LNCaP clone FGC (cell line): ENCODE measurements at places on chromosomes 1 and 21.
A peak's percentile ranks its signal among the peaks of the same experiment; 100 is the strongest.

DNA sequence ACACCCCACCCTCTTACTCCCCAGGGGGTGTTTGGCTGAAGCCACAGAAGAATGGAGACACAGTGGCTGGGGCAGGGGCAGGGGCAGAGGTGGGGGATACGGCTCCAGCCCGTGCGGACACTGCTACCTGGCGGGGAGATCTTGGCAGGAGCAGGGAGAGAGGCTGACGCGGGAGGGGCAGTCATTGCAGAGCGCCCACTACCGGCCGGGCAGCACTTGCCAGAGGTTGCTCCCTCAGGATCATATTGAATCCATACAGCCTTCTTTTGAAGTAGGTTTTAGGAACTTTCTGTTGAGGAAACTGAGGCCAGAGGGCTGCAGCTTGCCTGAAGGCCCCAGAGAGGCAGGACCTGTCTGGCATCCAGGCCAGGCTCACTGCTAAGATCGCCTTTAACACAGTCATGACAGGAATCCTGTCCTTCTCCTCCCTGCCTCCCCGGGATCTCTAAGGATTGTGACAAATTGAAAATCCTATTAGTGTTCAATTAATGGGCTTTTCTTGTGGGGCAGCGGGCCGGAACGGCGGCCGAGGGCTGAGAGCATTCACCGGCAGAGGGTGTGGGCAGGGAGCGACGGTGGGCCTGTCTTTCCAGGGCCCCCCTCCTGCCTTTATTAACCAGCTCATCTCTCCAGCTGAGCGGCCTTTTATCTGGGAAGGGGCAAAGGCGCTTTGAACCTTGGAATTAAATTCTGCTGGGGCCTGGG lies 65.5 kb upstream of the WNT4 start:
- DNase-seq, result no peak

DNA sequence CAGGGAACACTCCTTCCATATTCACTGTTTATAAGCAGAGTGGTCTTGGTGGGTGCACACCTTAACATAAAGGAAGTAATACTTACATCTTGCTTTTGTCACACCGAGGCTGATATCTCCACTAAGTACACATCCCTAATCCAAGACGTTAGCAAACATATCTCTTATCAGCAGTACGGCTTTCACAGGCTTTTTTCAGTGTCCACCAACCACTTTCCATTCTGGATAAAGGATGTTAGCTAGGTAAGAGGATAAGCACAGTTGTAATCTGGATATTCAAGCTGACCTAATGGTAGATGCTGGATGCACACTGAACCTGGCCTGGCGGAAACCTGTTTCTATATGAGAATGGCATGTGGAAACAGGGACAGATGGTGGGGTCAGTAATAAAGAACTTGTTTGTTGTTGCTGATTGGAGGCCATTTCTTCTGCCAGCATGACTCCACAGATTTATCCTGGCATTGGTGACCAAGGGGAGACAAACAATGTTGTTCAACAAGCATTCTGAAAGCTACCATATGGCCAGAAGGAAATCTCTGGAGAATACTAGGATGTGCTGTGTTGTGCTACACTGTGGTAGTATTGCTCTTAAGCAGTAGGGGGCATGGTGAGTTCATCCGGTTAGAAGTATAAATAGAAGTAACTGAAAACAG lies 416.4 kb downstream of the PTBP2 start:
- peak; percentile 53 for DNase-seq

DNA sequence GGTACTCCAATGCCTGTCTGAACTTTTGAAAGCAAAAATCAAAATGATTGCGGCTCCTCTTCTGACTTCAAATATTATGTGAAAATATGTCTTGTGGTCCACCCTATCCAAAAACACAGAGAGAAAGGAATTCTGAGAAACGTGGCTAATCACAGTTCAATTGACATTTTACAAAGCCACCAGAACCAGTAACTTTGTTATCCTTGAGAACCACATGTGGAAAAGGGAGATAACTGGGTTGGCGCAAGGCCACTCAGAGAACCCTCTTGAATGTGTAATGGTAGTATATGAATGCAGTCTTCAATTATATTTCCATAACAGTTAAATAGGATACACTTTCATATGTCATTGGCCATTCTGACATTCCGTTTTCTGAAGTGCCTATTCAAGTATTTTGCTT lies 1030.0 kb upstream of the TMPRSS15 start:
- DNase-seq, result no peak

DNA sequence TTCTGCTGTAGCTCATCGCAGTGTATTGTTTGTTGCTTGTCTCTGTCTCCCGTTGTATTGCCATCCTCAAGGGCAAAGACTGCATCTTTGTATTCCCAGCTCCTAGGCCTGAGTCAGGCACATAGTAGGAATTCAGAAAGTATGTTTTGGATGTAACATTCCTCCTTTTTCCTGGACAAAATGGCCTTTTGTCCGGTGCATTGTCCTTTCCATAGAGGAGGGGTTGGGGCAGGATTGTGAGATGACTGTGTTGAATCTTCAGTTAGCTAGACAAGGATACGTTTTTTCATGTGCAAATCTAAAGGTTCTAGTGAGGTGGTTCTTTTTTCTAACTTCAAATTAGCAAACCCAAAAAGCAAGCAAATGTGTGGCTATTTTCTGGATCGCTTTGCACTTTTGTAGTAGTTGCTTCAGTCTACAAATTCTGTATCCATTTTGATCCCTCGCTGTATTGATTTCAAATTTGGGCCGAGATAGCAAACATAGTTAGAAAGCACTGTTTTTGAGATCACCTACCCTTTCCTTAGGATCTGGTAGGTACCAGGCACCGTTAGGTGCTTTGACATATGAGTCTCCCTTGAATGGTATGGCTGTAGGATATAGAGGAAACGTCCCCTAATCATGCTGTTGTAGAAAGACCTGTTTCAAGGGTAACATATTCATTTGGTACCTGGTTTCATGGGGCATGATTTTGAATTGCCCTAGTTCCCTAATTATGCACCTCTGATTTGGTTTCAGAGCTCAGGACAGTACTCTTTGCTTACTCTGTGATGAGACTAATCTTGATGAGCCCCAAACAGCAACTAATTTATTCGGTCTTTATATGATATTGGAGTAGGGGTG lies 1.2 kb downstream of the PPP1R8 start:
- no peak for DNase-seq

- DNase-seq, result no peak
Observed at GRCh38 chr1:152546704-152547103, 19.9 kb downstream of the LCE3E start.

- no peak for DNase-seq
Observed at GRCh38 chr1:212137854-212138253, 102.3 kb downstream of the DTL start.

GRCh38 chr1:33099290-33100118 lies 18.6 kb downstream of the AZIN2 start:
- DNase-seq, result no peak

DNA sequence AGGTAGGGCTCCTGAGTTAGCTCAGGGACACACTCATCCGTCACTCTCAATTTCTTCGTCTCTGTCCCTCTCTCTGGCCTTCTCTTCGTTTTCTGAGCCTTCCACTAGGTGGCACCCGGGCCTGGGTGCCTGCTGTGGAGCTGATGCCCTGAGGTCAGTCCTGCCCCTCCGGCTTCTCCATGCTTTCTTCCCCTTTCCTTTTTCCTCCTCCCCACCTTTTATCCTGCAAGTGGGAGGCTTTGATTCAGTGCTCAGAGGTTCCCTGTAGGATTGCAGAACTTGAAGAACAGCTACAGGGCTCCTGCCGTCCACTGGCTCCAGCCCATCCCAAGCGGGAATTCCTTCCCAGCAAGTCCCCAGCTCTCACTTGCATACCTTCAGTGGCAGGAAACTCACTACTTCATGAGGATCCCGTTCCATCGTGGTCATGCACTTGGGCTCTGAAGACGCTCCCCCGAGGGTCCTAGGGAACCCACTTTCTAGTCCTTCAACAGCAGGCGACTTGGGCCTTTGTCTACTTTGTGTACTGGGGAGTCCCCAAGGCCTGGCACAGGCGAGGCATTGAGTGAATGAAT lies 45.6 kb downstream of the SRRM1 start:
- peak; percentile 4 for DNase-seq

DNA sequence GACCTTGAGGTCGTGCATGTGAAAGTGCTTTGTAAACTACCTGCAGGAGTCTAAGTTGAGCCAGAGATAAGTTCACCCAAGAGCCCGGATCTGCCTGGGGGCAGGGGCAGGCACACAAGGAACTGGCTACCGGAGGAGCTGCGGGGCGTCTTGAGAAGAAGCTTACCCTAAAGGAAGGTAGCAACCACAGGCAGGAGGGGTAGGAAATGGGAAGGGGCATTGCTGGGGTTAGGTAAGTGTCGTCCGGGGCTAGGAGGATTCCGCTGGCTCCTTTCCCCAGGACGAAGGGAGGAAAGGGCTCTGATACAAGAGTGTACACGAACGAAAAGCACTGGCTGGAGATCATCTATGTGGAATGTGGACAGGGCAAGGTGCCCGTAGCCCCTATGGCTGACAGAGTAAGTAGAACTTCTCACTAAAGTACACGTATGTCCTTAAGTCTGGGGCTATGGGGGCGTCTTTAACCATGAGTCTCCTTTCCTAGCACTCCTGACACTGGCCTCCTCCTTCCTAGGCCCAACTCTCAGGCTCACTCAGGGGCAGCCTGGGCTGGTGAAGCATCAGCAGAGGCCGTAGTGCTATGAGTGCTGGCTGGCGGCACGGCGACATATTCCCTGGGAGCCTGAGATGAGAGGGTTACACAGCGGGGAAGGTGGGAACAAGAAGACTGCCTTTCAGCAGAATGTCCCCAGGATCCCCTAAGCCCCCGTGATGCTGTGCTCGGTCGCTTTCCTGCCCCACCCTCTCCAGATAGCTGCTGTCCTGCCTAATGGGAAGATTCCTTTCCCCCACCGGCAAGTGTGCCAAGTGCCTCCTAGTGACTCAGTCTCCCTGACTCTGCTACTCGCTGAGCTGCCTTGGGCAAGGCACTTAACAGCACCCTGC lies 9.1 kb upstream of the GALNT2 start:
- DNase-seq, result no peak

- DNase-seq, result peak; percentile 42
Observed at GRCh38 chr1:55210990-55211801, 4.0 kb downstream of the USP24 start.

GRCh38 chr1:101732261-101732660 lies 264.5 kb downstream of the OLFM3 start:
- no peak for DNase-seq

DNA sequence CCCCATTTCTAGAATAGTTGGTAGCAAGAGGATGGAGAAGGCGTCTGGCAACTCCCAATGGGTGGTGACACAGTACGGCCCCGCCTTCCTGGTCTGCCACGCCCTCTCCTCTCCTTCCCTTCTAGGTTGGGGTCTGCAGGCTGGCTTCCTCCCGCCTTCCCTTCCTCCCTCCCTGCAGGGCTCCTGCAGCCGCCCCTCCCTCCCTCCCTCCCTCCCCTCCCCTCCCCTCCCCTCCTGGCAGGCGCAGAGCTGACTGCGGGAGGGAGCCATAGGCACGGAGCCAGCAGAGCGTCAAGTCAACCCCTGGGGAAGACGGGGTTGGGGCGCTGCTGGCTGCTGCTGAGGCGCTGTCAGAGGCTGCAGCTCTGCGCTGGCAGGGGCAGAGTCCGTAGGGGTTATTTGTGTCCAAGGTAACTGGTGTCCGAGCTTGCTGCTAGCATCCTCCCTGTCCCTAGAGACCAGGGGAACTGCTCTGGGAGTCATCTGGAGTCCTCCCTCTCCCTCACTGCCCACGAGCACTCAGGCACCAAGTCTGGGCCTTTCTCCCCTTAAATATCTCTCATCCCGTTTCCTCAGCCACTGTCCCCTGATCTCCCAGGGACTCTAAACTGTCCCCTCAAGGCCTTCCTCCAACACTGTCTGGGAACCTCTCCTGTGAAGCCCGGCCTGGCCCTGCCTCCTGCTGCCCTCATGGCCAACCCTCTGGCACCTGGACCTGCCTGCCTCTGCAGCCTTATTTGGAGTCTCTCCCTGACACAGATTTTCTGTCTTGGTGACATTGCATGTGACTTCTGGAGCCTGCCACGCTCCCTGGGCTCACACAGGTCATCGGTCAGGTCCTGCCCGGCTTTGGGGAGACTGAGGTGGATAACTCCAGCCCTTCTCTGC lies 57.4 kb upstream of the ACOT11 start:
- DNase-seq, result no peak

DNA sequence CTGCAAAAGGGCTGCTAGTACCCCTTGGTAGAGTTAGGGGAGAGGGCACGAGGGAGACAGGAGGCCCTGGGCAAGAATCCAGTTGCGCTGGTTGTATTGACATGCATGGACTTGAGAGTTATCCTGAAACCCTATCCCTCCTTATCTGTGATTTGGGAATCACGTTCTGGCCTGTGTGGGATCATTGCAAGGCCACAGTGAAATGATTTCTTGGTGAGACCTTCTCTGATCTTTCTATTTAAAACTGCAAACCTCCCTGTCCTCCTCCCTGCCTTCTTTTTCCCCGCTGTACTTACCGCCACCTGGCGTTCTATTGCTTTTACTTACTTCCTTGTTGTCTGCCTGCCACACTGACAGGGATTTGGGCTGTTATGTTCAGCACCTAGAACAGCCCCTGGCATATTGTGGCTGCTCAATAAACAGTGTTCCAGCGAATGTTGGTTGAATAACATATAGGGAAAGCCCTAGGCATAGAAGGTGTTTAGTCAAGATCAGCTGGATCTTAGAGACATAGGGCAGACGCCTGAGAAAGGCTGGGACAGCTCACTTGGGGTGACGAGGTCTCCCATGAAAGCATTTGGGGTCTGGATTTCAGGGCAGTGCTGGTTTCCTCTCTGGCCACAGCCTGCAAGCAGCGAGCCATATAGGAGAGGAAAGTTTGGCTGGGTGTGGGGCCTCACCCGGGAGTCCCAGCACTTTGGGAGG lies 25.6 kb downstream of the ALPL start:
- peak; percentile 42 for DNase-seq

DNA sequence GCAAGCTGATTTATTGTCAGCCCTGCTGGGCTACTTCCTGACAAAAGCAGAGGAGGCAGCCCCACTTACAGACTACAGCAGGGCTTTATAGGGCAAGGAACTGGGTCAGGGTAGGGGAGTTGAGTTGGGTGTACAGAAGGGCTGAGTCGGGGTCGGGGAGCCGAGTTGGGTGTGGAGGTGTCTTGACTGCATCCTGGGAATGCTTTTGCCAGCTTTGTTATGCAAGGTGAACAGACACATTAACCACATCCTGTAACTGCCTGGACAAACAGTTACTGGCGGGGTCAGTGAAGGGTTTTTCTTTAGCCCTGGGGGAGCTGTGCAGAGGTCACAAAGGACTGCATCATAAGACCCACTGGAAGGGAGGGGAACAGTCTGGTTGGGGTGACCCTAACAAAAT lies 39.1 kb upstream of the GBP5 start:
- DNase-seq, result no peak
